ENCODE measurements at places on chromosomes 5 and 9.

DNA sequence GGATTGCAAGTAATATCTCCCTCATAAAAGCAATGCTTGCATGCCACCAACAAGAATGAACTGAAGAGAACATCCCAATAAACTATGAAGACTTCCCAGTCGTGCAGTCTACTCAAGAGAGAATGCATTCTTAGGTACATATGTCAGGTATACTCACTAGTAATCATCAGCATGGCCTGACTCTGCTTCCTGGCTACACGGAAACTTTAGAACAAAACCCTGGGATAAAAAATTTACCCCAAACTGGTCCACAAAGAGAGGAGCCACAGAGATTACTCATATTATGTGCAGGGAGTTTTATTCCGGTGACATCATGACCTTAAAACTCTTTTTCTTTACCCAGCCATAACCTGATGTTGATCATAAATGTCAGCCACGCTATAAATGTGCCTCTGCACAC lies 57.5 kb upstream of the PAPPA start:
- no peak for ATAC-seq

DNA sequence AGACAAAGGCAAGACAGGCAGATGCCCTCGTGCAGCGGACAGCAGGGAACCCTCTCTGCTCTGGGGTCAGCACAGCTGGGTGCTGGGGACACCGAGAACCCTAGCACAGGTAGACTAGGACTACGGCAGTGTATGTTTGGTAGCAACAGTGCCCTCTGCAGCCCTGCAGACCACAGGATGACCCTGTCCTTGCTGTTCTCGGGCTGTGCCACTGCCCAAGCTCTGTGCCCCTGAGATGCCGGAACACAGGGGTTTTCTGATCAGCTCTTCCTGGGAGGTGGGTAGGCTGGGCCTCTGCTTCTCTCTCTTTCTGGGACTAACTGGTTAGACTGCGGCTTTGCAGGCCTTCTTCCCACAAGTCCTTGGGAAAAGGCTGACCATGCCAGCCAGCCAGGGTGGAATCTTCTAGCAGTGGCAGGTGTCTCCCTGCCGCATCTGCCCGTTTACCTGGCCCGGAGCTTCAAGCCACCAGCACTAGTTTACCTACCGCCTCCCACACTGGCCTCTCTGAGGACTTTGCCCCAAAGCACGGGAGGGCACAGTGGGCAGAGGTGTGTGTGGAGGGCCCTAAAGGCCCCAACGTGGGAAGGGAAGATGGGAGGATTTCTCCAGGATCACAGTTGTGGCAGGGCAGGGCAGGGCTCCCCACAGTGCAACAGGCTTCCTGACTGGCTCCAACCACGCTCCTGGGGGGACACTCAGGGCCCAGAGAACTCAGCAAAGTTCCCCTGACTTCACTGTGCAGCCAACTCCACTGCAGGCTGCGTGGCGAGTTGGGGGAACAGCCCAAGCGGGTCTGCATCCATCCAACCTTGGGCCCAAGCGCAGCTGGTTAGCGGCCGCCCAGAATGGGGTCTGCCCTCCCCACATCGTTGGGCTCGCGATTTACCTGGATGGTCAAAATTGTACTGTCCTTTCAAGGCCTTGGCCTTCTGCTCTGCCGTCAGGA lies 1.2 kb downstream of the UCK1 start:
- ATAC-seq: no peak

DNA sequence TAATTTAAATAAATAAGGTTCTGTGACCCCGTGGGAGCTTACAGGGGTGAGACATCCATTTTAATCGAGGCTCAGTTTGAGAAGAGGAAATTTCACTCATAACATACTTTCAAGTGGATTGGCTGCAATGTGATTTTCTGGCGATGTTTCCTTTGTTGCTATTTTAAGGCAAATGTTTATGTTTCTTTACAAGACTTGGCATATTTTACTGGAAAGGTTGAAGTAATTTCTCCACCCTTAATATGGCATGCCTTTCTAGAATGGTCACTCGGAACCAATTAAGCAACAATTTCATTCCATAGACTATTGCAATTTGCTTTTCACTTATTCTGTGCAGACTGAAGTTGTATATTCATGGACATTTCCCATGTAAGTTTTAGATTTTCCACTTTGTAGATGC lies 438.0 kb upstream of the WWC1 start:
- no peak for ATAC-seq

GRCh38 chr5:57262541-57262940 lies 88.7 kb downstream of the GPBP1 start:
- no peak for ATAC-seq

- no peak for ATAC-seq
These were observed 30.4 kb downstream of the RANBP17 start for GRCh38 chr5:170892196-170892595.

GRCh38 chr5:15577831-15578230 lies 77.9 kb downstream of the FBXL7 start:
- no peak for ATAC-seq

- ATAC-seq: no peak
These were observed 39.8 kb downstream of the WDR41 start for GRCh38 chr5:77452351-77452750.

GRCh38 chr9:37453827-37454226 lies 11.4 kb downstream of the ZBTB5 start:
- no peak for ATAC-seq

GRCh38 chr9:84828046-84828445 lies 158.5 kb downstream of the NTRK2 start:
- no peak for ATAC-seq

- ATAC-seq: no peak
These were observed 15.8 kb downstream of the ZFAND5 start for GRCh38 chr9:72349240-72349639.

GRCh38 chr9:135612437-135612836 lies 26.9 kb downstream of the GLT6D1 start:
- ATAC-seq: no peak

DNA sequence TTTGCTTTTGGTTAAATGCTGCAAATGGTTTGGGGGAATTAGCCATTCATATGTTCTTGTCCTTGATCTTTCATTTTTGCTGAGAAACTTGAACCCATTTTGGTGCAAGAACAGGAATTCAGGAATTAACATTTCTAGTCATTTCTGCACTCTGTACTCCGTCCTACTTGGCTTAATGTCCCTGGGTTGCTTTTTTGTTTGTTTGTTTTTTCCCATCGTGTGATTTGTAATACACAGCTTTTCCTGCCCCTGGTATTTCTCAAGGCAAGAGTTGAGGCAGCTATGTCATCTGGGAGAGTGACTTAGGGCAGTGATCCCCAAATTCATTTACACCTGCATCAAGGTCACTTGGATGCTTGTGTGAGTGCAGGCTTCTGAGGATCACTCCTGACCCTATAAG lies 71.3 kb downstream of the IQGAP2 start:
- no peak for ATAC-seq

- no peak for ATAC-seq
These were observed 94.7 kb downstream of the ELAVL2 start for GRCh38 chr9:23731353-23731752.

DNA sequence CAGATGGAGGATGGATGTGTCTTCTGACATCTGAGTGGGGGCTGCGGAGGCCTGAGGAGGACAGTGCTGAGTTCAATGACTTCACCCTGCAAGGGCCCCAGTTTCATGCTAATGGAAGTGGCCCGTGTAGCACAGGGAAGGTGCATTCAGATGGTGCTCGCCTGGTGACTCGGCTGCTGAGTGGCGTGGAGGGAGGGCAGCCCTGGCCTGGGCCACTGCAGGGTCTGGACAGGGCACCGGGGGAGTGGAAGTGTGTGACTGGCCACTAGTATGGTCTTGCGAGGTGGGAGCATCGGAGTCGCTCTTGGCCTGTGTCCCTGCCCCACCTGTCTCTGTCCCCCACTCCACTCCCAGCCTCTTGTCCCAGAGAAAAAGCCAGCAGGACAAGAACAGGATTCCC lies 1.7 kb upstream of the SLC9A3 start:
- ATAC-seq: no peak

GRCh38 chr5:66213533-66213932 lies 69.4 kb downstream of the SREK1 start:
- no peak for ATAC-seq

- ATAC-seq: no peak
These were observed 24.6 kb upstream of the APBA1 start for GRCh38 chr9:69696802-69697201.

- ATAC-seq: no peak
These were observed 117.9 kb downstream of the ZSWIM6 start for GRCh38 chr5:61449804-61450492.

- peak; percentile 37 for ATAC-seq
These were observed 52.2 kb upstream of the DAB2IP start for GRCh38 chr9:121598965-121599871.

- no peak for ATAC-seq
These were observed 5.1 kb downstream of the RNF14 start for GRCh38 chr5:141973871-141974595.

DNA sequence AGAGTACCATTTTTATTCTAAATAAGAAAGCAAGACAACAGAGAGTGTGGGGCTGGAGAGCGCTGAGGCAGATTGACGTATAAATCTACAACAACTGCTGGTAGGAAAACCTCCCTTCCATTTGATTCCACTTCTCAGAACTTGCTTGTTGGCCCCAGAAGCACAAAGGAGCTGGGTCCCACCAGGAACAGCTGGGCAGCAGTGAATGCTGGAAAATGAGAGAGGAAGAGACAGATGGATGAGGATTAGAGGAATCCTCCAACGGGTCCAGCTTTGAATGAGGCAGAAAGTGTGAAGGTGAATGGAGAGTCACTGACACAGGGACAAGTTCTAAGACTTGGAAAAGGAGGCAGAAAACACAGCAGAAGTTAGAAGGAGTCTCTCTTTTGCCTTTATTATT lies 14.8 kb downstream of the TAS2R1 start:
- no peak for ATAC-seq

Measured in stimulated activated memory B cell treated with anti-CD40 and anti-IgM and Interleukin-4, amounts not matched to agents 10 μg/mL and 1 μg/mL and 100 μg/mL, for 72 hours (primary cell).